Upper lobe of left lung (tissue), 6 donors: ENCODE measurements at places on chromosomes 2 and 18. TPM values are rescaled to one million over a fixed set of nuclear protein-coding genes. Genes with fewer than 3 reads are reported as not detected.
A peak's percentile ranks its signal among the peaks of the same experiment; 100 is the strongest.

GRCh38 chr18:8865934-8866333 lies 160.6 kb downstream of the MTCL1 start:
- DNase-seq: no peak

Gene REL
- total RNA-seq: 32.8 TPM

Gene SMYD1
- total RNA-seq: not detected

DNA sequence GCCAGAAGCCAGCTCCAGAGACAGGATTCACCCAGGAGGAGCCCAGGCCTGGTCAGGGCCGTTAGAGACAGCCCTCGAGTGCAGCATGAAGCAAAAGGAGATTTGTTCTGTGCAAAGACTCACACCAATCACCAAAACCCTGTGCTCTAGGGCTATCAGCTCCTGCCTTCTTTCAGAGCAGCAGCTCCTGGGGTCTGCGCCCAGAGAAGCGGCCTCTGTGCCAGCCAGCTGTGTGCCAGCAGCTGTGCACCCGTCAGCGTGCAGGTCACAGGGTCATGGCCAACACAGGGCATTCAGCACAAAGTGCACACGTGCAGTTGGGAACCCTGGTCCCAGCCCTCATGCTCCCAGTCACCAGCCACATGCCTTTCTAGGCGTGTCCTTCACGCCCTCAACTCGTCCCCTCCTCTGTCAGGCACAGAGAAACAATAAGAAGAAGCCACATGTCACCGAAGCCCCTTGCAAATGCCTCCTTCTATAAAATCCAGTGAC lies 49.3 kb downstream of the ZNF516 start:
- DNase-seq: no peak

DNA sequence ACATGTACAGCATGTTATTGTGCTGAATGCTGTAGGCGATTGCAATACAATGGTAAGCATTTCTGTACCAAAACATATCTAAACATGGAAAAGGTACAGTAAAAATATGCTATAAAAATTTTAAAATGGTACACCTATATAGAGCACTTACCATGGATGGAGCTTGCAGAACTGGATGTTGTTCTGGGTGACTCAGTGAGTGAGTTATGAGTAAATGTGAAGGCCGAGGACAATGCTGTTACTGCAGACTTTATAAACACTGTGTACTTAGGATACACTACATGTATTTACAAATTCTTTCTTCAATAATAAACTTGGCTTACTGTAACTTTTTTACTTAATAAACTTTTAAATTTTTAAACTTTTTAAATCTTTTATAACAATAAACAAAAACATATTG lies 473.4 kb upstream of the UBE2E3 start:
- DNase-seq: no peak

GRCh38 chr2:3036432-3037125 lies 341.0 kb downstream of the EIPR1 start:
- DNase-seq: peak; percentile 64
